SW 1271 (cell line): ENCODE measurements at places on chromosomes 16 and 17.

GRCh38 chr16:57714047-57714446 lies 19.4 kb downstream of the DRC7 start:
- DNase-seq, result no peak

DNA sequence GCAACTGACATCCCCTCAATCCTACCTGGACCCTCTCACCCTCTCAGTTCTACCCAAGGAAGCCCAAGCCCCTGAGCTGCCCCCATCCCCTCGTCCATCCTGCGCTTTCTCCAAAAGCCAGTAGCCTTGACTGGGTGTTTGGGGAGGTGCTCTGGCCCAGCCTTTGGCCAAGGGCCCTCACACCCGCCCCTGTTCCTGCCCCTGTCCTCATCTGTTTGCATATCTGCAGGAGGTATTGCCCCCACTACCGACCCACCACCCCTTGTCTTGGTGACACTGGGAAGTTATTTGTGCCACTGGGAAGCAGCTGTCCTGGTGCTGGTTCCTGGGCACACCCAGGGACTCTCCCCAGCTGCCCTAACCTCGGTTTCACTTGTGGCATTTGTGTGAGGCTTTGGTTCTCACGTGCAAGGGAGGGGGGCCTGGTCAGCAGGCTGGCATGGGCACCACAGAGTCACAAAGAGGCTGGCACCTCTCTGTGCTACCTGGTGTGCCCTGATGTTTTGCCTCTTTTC lies 75.3 kb downstream of the MRC2 start:
- DNase-seq, result no peak

- DNase-seq, result no peak
Measured at GRCh38 chr16:84810518-84811273, 9.1 kb upstream of the CRISPLD2 start.

DNA sequence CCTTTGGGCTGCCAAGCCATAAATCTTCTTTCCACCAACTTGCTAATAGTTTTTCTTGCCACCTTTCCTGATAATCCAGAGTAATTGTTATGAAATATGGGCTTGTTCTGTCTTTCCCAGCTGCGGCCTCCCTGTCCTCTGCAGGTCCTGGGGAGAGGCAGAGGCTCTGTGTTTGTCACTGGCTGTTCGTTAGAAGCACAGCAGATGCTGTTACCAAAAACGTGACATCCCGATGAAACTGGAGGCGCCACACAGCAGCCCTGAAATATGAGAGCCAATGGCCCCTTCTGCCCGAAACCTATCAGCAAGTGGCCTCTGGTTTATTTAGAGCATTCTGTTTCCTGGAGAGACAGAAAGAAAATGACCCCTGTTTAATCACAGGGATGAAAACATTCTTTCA lies 115.1 kb upstream of the ANKFN1 start:
- DNase-seq, result no peak

- no peak for DNase-seq
Measured at GRCh38 chr17:80132906-80133625, 13.9 kb downstream of the EIF4A3 start.

- DNase-seq, result no peak
Measured at GRCh38 chr17:13491916-13492736, 109.6 kb downstream of the HS3ST3A1 start.

DNA sequence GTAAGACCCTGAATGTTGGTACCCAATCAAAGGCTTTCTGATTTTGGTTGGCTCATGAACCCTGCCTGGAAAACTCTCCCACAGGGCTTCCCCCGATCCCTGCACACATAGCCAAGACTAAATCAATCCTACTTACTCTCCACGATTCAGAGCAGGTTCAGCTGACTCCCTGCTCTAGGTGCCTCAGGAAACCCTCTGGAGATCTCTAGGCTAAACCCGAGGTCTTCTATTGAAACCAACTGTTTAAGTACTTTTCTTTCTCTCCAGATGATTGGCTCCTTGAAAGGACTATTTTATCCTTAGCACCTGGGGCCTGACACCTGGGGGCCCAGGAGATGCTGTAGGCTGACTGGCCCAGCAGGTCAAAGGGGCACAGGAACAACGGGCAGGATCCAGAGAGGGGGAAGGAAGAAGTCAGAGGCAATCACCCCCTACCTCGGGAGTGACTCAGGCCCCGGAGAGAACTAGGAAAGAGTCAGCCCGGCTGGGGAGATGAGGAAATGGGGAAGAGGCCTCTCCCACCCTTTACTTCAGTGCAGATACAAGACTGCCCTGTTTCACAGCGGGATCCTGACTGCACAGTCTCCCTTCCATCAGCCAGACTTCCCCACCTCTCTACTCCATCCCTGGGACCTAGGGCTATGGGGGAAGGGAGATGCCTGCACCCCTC lies 2.0 kb downstream of the TBC1D10B start:
- DNase-seq, result no peak

DNA sequence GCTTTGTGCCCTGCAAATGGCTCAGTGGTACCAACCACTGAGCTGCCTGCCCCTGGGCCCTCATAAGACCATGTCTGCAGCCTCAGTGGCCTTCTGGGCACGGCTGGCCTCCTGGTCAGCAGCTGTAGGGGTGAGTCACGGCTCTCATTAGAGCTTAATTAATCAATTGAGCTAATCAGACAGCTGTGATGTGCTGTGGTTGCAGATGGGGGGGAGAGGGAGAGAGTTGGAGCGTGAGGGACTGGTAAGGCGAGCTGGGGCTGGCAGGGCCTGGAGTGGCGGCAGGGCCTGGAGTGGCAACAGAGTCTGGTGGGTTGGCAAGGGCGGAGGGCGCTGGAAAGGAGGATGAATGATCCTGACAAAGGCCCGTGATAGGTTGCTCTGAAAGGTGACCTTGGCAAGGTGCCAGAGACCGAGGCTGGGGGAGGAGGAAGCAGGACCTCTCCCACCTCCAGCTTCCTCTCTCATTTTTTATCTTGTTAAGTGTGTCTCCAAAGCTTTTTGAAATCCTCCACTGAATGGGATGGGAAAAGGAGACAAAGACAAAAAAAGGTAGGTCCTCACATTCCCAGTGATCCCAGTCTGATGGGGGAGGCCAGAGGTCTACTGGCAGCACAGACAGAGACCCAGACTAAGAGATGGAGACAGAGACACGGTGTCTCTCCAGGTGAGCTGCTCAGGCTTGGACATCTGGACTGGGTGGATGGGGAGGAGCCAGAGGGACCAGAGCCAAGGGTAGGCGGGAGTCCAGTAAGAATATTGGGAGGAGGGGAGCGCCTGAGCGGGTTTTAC lies 41.6 kb downstream of the DCAKD start:
- DNase-seq, result no peak

DNA sequence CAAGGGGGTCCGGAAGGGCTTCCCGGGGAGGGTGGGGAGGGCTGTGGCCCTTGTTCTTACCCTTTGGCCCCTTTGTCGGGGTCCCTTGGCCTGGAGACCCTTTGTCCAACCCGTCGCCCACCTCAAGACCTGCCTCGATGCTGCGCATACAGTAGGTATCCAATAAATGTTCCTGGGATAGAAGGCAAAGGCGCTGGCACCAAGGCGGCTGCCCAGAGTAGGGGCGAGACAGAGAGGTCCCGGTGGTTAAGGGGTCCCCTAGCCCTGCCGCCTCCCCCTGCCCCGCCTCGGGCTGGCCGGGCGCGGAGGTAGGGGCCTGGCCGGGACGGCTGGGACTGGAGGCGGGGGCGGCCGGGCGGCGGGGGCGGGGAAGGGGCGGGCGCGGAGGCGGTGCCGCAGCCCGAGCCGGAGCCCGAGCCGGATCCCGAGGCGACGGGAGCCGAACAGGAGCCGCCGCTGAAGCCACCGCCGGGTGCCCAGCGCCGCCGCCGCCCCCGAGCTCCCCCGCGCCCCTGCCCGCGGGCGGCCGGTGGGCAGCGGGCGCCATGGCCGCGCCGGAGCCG lies at the start of gene NHERF2:
Gene NHERF2, plus strand, starts transcription at position 442 of the 563 bp plus-strand sequence. Its CDS starts 104 bp downstream, at position 546.
- no peak for DNase-seq
